Activated CD4-positive, alpha-beta T cell treated with anti-CD3 and anti-CD28 coated beads for 1 hour (primary cell): ENCODE measurements at places on chromosomes 16 and 17.

- no peak for DNase-seq
Measured at GRCh38 chr17:69763503-69763902, 311.5 kb upstream of the KCNJ16 start.

DNA sequence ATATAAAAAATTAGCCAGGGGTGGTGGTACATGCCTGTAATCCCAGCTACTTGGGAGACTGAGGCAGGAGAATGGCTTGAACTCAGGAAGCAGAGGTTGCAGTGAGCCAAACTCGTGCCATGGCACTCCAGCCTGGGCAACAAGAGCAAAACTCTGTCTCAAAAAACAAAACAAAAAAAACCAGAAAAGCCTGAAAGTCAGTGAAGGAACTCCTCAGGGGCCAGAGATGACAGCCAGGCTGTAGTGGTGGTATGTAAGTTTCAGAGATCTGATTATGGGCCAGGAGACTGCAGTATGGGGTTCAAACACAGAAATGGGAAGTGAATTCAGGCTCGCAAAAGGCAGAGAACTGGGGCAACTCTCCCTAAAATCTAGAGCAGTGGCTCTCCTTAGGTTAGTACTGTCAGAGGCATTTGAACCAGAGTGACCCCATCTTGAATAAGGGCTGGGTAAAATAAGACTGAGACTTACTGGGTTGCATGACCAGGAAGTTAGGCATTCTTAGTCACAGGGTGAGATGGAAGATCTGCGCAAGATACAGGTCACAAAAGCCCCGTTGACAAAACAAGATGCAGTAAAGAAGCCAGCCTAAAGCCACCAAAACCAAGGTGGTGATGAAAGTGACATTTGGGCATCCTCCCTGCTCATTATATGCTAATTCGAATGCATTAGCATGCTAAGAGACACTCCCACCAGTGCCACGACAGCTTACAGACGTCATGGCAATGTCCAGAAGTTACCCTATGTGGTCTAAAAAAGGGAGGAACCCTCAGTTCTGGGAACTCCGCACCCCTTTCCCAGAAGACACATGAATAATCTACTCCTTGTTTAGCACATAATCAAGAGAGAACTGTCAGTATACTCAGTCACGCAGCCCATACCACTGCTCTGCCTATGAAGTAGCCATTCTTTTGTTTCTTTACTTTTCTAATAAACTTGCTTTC, 120.2 kb upstream of the XYLT1 start:
- no peak for DNase-seq

GRCh38 chr16:50025537-50025931, 509 bp downstream of the CNEP1R1 start:
- no peak for DNase-seq

GRCh38 chr17:78133971-78134898, 3.7 kb downstream of the TMC8 start:
- peak; percentile 68 for DNase-seq

- no peak for DNase-seq
Measured at GRCh38 chr17:71084838-71085237, 915.5 kb downstream of the KCNJ2 start.

DNA sequence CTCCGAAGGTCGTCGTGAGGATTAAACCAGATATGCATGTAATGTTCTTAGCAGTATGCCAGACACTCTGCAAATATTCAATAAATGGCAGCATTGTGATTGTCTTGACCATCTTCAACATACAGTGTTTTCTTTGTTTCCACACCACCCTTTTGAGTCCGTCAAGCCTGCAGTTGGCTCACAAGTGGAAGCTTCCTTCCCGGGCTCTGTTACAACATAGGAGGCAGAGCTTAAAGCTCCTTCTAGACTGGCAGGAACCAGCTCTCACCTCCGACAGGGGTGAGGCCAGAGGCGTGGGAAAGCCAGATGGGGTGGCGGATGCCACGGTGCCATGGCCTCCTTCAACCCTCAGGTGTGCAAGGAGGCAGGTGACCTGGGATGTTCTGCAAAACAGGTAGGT, 138.3 kb downstream of the FOXL1 start:
- no peak for DNase-seq

DNA sequence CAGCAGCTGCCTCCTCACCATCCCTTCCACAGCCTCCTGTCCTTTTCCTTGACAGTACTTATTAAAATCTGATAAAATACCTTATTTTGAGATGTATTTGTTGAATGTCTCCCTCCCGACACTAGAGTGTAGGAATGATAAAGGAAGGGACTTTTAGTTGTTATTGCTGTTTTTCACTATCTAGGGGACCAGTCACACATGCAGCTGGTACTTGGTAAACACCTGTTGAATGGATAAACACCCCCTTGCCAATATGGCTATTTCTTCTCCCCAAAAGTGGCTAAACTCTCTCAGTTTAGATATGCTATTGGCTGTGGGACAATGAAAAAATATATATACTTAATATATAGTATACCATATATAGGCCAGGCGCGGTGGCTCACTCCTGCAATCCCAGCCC, 96.7 kb downstream of the STX8 start:
- DNase-seq = no peak

GRCh38 chr17:4156750-4157381, 13.9 kb downstream of the CYB5D2 start:
- no peak for DNase-seq
